Stimulated activated CD8-positive, alpha-beta memory T cell treated with anti-CD3 and anti-CD28 coated beads, Interleukin-15, amount 100 ng/mL, for 24 hours (primary cell): ENCODE measurements at places on chromosomes 5 and 9.

DNA sequence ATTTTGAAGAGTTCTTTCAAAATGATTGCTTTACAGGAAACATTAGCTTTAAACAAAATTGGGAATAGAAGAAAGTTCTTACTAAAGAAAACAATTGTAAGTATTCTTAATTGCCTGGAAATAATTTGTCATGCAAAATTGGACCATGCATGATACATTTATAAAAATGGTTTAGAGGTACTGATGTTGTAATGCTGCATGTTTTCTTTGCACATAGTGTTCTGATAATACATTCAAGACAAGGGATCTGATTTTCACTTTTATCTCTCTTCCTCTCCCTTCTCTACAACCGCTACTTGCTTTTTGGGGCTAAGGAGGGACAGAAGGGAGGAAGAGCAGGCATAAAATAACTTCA lies 211.6 kb upstream of the MPDZ start:
- no peak for DNase-seq

- DNase-seq: no peak
Measured at GRCh38 chr9:88321764-88322163, 66.5 kb upstream of the SPIN1 start.

DNA sequence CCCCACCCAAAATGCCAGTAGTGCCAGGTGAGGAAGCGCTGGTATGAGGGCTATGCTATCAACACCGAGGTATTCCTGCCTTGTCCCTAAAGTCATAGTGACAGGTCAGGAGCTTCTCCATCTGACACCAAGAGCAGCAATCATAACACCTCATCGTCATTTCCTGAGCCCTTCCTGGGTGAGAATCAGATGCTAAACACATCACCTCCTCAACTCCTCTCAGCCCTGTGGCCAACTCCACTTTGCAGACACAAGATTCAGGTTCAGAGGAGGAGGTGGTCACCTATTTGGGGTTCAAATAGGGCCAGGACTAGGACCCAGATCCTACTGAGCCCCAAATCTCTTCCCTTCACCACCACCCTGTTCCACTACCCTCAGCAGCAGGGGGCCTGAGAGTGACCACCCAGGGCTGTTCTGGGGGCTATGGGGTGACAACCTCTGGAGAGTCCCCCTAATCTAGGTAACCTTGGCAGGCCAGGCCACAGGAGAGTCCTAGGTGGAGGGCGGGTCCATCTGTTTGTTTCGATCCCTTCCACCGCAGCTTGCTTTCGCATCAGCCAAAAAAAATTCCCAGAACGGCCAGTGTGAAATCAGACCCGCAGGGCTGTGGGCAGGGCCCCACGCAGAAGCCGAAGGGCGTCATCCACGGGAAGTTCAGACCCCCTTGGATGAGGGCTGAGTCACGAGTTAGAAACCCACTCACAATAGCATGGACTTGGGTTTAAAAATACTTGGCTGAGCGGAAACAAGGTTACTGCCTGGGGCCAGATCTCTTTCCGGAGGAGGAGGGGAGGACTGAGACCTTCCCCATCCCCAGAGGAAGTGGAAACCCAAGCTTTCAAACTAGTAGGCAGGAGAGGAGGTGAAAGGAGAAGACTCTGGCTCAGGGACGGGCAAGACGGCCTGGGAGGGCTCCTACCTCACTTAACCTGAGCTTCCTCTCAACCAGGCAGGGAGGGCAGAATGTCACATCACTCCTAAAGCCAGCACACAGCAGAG lies 8.7 kb downstream of the STK10 start:
- no peak for DNase-seq

GRCh38 chr5:139091439-139092156 lies 106.6 kb downstream of the SIL1 start:
- no peak for DNase-seq

GRCh38 chr5:141001446-141001843 lies 35.2 kb downstream of the PCDHAC2 start:
- DNase-seq: no peak

- DNase-seq: no peak
Measured at GRCh38 chr5:2579126-2579525, 172.4 kb downstream of the IRX2 start.

- no peak for DNase-seq
Measured at GRCh38 chr5:43854697-43855292, 251.8 kb downstream of the NNT start.

GRCh38 chr9:31519011-31519410 lies 865.4 kb upstream of the ACO1 start:
- DNase-seq: no peak

DNA sequence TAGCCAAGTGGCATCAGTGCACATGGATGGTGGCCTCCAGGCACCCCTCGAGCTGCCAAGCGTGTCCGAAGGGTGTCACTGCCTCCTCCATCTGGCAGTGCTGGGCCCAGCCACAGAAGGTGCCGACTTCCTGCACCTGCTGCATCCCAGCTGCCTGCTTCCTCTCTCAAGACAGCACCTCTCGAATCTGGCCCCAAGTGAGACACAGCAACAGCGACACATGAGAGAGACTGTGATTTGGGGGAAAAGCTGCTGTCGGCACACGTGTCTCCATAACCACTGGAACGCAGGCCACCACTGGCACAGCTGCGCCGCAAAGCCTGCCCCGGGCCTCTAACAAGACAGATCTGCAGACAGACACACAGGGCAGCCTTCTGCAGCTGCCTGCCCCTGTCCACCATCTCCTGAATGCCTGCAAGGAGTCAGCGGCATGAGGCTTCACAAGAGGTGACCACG lies 8.8 kb downstream of the CLPTM1L start:
- DNase-seq: no peak

GRCh38 chr9:17807613-17808282 lies 228.9 kb downstream of the SH3GL2 start:
- no peak for DNase-seq

DNA sequence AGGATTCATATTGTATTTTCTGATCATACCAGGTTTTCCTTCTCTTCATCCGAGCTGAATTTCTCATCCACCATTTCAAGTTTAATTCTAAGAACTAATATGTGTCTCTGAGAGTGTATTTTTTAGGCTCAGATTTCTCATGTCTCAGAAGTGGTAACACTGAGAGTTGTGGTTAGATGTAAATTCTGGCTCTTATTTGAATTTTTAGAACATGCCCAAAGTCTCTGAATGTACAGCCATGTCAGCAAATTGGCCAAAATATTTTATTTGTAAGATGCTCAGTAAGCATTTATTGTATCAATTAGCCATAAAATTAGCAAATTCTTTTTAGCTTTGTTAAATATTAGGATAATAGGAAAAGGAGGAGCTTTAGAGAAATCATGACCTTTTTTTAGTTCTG lies 16.6 kb downstream of the SV2C start:
- no peak for DNase-seq

DNA sequence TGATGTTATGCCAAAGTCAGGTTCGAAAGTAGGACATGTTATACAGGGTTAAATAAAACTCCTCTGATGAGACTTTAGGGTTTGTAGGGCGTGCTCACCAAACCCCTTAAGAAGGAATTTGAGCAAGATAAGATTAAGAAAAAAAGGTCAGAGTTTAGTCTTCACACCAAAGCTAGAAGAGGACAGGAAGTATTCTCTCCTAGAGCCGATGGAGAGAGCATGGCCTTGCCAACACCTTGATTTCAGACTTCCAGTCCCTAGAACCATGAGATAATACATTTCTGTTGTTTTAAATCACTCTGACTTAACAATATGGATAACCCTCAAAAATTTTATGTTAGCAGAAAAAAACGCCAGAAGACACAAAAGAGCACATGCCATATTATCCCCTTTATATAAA lies 16.3 kb upstream of the PLCXD3 start:
- DNase-seq: no peak

DNA sequence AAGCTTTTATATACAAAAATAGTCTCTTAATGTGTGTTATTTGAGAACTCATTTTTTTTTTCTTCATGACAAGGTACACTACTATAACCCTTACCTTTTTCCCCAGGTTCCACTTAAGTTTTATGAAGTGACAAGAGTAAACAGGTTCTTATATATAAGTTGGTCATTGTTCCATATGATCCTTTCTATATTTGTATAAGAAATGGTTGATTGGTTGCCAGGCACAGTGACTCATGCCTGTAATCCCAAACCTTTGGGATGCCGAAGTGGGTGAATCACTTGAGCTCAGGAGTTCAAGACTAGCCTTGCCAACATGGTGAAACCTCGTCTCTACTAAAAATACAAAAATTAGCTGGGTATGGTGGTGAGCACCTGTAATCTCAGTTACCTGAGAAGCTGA lies 108.3 kb downstream of the PCSK1 start:
- DNase-seq: no peak

DNA sequence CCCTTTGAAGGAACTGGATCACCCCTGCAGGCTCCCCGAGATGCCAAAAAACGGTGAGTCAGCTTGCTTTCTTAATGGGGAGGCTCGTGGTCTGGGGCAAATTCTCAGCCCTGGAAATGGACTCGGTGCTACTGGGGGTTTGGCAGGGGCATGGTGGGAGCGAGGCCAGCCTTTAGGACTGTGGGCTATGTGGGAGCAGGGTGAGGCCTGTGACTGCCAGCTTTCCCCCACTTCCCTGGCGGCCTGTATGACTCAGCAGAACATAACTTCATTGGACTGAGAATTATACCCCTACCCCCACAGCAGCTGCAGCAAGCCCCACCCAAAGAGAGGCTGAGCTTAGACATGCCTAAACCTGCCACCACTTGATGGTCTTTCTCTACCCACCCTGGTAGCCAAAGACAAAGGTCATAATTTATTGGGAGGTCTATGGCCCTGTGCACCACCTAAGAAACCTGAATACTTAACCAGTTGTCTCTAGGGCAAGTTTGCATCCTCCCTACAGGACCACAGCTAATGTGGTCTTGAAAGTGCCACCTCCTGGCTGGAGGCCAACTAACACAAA lies 325.3 kb downstream of the TLE1 start:
- DNase-seq: no peak

- no peak for DNase-seq
Measured at GRCh38 chr5:173180331-173180730, 36.0 kb downstream of the BNIP1 start.

DNA sequence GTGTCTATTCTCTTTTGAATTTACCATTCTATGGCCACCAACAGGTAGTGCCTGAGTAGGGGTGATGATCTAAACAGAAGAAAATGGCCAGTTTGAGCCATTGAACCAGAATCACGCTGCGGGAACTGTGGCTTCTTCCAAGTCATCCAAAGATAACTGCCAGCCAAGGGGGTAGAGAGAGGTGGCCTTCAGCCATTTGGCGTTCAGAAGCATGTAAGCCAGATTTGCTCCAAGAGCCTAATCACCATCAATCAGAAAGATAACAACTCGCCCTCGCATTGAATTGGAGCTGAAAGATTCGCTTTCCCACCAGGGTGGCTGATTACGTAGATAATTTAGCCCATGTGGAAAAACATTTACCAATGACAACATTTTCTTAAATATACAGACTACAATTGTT lies 1302.7 kb upstream of the DMAC1 start:
- DNase-seq: no peak

DNA sequence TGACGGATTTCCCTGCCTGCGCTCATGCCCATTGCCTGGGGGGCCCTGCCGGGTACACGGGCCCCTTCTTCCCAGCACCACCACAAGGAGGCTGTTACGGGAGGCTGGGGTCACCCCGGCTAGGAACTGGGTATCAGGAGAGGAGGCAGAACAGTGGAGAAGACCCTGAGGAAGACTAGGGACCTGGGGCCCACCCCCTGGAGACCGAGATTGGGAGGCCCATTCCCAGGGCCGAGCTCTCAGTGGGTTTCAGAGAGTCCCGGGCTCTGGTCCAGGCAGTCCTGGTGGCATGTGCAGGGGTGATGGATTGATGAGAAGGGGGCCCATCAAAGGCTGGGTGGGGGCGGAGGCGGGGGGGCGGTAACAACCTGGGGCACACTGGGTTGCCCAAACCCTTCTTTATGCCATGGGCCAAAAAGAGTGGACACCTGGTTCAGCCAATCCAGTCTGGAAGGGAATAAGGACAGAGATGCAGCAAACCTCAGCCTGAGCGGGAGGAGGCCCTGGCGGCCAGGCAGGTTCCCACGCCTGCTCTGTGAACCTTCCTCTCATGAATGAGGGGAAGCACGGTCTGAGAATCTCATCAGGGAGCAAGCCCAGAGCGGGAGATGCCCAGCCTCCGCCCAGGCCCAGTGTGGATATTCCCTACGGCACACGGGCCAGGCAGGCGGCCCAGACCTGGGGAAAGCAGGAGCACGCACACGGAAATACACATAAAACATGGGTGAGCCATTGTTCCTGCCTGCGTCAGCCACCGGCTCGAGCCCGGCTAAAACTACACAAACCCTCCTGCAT lies 785 bp upstream of the P4HA2 start:
- DNase-seq: no peak

- DNase-seq: peak; percentile 5
Measured at GRCh38 chr5:160539431-160539830, 117.8 kb downstream of the PTTG1 start.

GRCh38 chr5:135332519-135333150 lies 66.4 kb downstream of the MACROH2A1 start:
- DNase-seq: no peak

DNA sequence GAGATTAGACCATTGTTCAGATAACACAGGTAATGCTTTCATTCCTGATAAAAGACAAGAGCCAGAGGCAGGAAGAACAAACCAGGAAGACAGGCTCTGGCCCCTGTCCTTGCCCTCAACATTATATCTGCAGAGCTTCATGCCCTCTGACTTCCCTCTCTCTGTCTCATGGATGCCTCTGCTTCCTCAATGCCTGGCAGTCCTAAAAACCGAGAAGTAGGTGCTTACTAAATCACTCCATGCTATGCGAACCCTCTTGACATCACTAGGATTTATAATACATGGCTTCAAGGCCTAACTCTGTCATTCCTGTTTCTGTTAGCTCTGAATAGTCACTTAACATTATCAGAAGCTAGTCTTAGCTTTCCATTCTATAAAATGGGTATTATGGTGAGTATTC lies 117.8 kb downstream of the TLR4 start:
- no peak for DNase-seq

- DNase-seq: no peak
Measured at GRCh38 chr5:95059636-95060035, 225.3 kb downstream of the MCTP1 start.

- no peak for DNase-seq
Measured at GRCh38 chr9:99822109-99822805, 572 bp downstream of the NR4A3 start.

DNA sequence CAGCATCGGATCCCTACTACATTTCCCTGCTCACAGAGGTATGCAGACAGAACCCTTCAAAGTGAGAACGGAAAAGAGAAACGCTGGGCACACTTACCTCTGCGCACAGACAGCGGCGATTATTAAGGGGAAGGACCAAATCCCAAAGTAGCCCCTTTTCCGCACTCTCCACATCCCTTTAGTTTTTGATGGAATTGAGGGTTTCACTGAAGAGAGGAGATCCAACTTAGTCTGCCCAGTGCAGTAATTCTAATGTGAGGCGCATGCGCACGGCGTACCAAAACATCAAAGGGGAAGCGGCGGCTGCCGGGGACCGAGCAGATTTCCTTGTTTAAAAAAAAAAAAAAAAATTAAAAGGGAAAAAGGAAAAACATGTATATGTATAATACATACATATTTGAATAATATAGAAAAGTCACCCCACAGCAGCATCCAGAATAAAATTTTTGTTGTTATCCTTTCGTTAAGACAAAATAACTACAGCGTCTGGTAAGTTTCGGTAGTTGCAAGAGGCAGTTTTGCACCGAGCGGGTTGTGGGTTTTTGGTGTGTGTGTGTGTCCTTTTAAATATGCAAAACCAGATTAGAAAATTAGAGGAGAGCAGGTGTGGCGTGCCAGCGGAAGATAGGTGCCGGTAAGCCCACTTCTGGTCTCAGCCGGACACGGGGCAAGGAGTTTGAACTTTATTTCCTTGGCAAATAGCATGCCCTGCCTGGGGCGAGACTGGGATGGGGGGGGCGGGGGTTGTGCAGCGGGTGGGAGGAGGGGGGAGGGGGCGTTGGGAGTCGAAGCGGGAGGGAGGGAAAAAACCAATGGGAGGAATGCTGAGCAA lies at the start of gene GABRB2:
Gene GABRB2, minus strand, starts transcription at position 256 of the 832 bp plus-strand sequence. Its CDS starts 82 bp downstream, at position 174.
- DNase-seq: no peak

- no peak for DNase-seq
Measured at GRCh38 chr5:140607031-140607430, 25.9 kb downstream of the CD14 start.
